ENCODE measurements at places on chromosomes 12 and 14. TPM values are rescaled to one million over a fixed set of nuclear protein-coding genes. Genes with fewer than 3 reads are reported as not detected.

The NKX2-1 gene
- not detected for total RNA-seq

The ISCU gene
- total RNA-seq = 190 TPM

The TDRD9 gene
- 2.4 TPM for total RNA-seq

The KITLG gene
- not detected for total RNA-seq

The DYRK4 gene
- 34.4 TPM for total RNA-seq

The GSG1 gene
- total RNA-seq = not detected

The TAS2R31 gene
- total RNA-seq = 5.7 TPM

The NOVA1 gene
- not detected for total RNA-seq

The COCH gene
- 24.4 TPM for total RNA-seq

The GUCY2C gene
- total RNA-seq = 0.29 TPM

The B4GALNT3 gene
- total RNA-seq = not detected

The RNASE7 gene
- not detected for total RNA-seq

The TMEM132C gene
- not detected for total RNA-seq

The TSPAN8 gene
- not detected for total RNA-seq

The RTL1 gene
- total RNA-seq = not detected

The KSR2 gene
- total RNA-seq = not detected

The PRPH gene
- not detected for total RNA-seq

The COX8C gene
- not detected for total RNA-seq

The SLC39A5 gene
- 0.41 TPM for total RNA-seq

The LRP1 gene
- 4.1 TPM for total RNA-seq

The AKAP5 gene
- total RNA-seq = 1.7 TPM

The KERA gene
- total RNA-seq = not detected

The TAOK3 gene
- 69.6 TPM for total RNA-seq

The EMP1 gene
- 0.64 TPM for total RNA-seq

The TMEM52B gene
- not detected for total RNA-seq

The MMP17 gene
- 14.8 TPM for total RNA-seq

The ACVRL1 gene
- not detected for total RNA-seq
